ENCODE measurements at places on chromosomes 4 and X.

DNA sequence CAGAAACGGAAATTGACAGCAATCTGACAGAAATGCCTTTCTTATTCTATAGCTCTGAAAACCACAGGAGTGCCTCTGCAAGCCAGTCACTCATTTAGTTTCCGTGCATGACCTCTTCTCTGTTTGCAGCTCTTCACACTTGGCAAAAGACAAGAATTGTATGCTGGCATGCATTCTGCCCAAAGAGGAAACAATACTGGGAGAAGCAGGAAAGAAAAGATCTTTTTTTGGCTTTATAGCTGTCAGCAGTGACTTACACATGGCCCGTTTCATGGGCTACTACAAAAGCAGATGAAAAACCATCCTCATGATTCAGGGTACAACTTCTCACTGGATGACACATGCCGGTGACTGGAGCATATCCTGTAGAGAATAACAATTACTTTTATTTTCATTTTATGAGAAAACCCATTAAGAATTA is 249.4 kb downstream of the ADAMTS3 start:
- DNase-seq, result no peak

- no peak for DNase-seq
Observed at GRCh38 chrX:112380541-112381278, 298.1 kb upstream of the TRPC5 start.

GRCh38 chrX:78769946-78770345 is 22.4 kb downstream of the LPAR4 start:
- no peak for DNase-seq

DNA sequence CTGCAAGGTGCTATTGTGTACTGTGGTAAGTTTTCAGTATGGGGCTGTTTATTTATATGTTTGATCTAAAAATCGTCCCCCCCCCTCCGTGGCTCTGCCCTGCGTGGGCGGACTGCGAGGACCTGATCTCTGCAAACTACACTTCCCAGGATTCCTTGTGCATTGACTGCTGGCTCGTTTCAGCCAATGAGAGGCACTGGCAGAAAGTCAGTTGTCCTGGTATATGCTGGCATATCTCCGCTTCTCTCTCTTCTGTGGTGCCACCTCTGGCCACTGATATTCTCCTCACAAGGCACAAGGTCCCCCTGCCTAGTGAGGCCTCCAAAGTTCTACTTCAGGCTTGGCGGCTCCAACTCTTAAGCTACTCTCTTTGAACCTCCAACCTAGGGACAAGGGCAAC is 168.8 kb upstream of the ZFP42 start:
- no peak for DNase-seq

- DNase-seq, result peak; percentile 42
Observed at GRCh38 chr4:2935762-2936743, 27.2 kb downstream of the NOP14 start.

DNA sequence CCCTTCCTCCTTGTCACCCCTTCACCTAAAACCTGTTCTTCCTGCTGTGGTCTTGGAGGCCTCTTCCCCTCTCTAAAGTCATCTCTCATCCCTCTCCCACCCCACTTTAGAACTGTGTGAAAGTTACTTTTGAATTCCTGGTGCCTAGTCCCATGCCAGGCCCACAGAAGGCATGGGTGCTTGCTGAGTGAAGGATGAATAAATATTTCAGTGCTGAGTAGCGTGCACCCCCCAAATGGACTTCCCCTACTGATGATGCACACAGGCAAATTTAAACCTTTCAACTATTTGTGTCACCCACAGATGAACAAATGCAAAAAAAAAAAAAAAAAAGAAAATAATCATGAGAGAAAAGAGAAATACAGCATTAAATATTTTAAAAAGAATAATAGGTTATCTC is 19.8 kb downstream of the PSMD10 start:
- DNase-seq, result no peak

DNA sequence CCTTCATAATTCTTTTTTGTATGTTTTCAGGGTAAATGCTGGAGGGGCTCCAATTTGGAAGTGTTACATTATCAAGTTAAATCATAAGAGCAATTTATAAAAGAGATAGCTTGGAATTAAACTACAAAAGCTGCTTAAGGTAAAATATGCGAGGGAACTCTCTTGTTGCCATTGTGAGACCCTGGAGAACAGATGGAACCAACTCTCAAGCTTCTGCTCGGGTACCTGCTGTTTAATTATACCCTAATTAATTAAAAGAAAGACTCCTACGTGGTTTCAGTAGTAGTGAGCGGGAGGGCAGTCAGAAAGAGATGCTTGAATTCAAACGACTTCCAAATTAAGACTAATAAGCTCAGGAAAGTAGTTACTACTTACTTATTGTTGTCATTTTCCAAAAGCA is 313.1 kb upstream of the TACR3 start:
- DNase-seq, result peak; percentile 40

DNA sequence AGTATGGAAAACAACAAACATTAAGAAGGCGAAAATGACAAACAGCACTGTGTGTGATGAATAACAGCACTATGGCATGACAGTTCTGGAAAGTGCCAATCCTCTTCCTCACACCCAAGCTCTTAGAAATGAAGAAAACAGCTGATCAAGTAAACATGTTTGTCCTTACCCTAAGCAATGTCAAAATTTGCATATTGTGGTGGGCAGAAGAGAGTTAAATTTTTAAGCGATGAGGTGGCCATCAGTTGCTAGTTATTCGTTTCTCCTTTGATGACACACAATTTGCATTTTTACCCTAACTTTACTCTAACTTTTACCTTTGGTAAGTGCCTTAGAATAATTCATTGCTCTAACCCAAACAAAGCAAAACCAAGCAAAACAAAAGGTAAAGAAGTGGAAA is 8.8 kb downstream of the PROM1 start:
- DNase-seq, result no peak

DNA sequence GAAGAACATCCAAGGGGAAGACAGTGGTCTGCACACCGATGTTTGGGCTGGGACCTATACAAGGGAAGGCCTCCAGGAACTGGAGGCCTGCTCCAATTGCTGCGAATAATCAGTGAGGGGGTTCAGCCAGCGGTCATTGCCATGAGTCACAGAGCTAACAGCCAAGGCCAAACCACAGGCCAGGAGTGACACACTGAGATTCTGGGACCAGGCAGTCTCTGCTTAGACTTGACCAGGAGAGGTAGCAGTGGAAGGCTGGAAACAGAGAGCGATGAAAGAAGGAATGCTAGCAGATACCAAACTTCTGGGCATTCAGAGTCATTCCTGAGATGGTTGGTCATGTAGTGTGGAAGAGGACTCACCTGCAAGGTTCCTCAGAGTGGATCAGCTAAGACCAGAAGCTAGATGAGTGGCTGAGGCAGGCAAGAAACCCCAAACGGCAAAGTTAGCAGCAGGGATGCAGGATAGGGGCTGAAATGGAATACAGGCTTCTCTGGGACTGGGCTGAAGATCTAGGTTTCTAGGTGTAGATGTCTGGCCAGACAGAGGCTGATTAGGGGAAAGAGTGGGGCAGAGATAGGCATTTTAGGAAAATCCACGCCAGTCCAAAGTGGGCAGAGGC is 54.7 kb downstream of the CNGA2 start:
- DNase-seq, result no peak

DNA sequence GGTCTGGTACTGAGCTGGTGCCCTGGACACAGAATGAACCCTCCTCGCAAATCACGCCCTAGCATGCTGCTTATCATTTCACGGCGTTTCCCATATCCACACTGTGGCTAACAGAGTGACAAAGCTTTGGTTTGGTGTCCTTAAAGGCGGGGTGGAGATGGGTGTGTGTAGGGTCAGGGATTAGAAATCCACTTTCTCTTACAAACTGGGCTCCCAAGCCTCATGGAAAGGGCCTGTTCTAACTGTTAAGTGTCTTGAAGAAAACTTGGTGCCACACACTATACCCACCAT is 735 bp upstream of the CHRDL1 start:
- no peak for DNase-seq

DNA sequence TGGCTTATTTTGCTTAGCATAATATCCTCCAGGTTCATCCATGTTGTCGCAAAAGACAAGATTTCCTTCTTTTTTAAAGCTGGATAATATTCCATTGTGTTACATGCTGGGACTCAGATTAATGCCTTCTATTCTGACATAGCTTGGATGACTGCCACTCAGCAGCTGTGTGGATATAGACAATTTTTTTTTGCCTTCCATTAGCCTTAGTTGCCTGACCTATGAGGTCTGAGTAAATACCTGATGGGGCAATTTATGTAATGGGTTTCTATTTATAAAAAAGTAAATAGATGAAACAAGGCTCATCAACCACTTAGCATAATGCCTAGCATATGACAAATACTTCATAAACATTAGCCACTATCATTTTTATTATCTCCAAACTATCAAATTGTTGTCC is 515.4 kb downstream of the ZNF674 start:
- DNase-seq, result peak; percentile 43

- no peak for DNase-seq
Observed at GRCh38 chr4:95591278-95591677, 42.5 kb upstream of the UNC5C start.

DNA sequence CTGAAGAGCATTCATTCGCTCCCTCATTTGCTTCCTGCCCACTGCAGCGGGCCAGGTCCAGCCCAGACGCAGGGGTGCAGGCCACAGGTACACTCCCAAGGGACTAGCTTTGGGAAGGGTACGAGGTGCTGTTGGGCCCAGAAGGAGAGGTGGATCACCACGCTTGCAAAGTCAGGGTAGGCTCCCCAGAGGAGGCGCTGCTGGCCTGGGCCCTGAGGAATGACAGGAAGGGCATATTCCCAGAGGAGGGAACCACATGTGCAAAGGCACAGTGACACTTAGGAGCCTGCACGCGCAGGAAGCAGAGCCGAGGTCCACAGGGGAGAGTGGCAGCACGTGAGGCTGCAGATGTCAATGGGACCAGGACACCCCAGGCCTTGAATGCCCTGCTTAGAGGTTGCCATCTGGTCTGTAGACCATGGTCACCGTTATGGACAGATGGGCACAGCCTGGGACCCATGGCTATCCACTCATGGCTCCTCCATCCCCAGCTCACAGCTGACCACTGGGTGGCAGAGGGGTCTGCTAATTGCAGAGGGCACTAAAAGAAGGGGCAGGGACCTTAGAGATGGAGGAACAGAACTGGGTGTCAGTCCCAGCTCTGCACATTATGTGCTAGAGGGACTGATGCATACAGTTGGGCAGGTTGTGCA is 7.9 kb downstream of the HTRA3 start:
- no peak for DNase-seq

DNA sequence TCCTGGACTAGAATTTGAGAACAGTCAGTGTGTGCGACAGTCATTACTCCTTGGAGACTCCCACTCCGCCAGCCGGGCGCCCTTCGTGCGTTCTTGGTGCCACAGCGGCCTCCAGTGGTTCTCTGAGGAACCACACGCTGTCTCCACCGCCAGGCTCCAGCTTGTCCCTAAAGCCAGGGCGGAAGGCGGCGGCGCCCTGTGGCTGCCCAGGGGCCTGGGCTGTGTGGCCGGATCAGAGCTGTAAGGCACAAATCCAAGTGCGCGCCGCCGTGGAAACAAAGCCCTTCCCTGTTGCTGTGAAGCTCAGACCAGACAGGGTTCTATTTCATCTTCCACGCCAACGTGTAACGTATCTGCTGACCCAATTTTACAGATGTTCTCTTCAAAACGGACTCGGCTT is 34.2 kb downstream of the IDS start:
- peak; percentile 86 for DNase-seq

DNA sequence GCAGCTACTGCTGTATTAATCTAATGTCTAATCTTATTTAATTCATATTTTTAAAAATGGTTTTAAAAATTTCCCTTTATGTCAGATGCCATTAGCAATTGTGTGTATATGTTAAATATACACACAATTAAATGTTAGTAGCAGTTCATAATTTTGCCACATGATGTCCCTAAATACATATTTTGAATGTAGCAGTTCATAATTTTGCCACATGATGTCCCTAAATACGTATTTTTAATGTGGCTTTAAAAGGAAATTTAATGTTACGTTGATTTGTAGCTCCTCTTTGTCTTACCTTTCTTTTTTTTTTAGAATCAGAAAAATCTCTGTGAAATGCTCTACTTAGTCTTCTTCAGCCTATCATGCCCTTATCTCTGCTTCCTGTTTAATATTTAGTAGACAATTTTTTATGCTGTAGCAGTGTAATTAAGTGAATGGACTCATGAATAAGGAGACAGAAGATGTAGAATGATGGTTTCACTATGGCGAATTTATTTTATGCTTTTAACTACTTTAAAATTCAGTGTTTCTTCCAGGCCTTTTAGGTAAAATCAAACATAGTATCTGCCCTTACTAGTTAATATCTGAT is 26.1 kb downstream of the RBM46 start:
- no peak for DNase-seq

- no peak for DNase-seq
Observed at GRCh38 chr4:1357356-1358248, 10.6 kb downstream of the UVSSA start.
